Natural killer cell treated with Interleukin-12 subunit alpha and Interleukin-12 subunit beta and Interleukin-15 and Interleukin-18, amount 100 ng/mL, for 72 hours (primary cell): ENCODE measurements at places on chromosomes 1 and 21.

DNA sequence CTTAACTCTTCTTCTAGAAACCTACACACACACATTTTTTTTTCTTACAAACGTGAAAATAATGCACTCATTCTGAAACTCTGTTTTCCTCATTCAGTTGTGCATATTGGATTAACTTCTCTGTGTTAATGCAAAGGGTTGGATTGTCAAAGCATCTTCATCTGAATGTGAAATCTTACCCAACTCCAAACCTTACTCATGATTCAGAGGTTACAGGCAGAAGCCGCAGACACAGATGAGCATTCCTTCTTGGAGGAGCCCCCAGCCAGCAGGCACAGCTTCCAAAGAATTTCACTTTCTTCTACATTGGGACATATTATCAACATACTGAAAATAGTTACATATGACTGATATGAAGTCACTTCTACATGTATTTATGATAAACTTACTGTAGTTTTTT lies 15.7 kb downstream of the PATJ start:
- H3K4me3 ChIP-seq = no peak overlapping the region
- no peak for DNase-seq
- H3K4me1 ChIP-seq = no peaks in the 10 kb centered on the region
- no peak overlapping the region for H3K27ac ChIP-seq
- H3K36me3 ChIP-seq = no peaks in the 10 kb centered on the region

GRCh38 chr1:177687544-177687943 lies 282.3 kb downstream of the SEC16B start:
- H3K27me3 ChIP-seq = no peaks in the 10 kb centered on the region
- DNase-seq = no peak
- H3K27ac ChIP-seq = no peak overlapping the region

GRCh38 chr21:44304877-44305293 lies 5.0 kb downstream of the PFKL start:
- no peak overlapping the region for H3K4me3 ChIP-seq
- peaks cover 20% of the 10 kb centered on the region for H3K4me1 ChIP-seq
- no peak overlapping the region for H3K27ac ChIP-seq
- no peaks in the 10 kb centered on the region for H3K27me3 ChIP-seq

DNA sequence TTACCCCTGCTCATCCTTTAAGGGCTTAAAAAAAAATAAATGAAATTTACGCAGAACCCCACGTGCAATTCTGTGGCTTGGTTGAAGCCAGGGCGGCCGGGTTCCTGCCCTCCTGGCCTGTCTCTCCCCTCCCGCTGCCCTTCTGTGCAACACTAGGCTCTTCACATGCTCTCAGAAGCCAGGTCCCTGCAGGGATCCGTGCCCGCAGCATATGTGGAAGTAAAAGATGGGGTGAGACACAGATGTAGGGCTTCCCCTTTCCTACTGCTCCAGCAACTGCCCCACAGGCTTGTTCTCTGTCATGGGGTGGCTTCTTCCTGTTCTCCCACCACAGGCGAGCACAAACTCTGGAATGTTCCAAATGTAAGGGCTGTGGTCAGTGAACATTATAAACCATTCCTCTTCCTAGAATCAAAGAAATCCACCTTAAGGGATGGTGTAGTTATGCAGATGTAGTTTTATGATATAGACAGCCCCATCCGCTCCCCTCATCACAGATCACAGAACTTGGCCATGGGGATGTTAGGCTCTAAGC lies 535.4 kb downstream of the KIF26B start:
- no peak overlapping the region for H3K4me3 ChIP-seq
- no peaks in the 10 kb centered on the region for H3K36me3 ChIP-seq
- no peak overlapping the region for H3K27ac ChIP-seq
- no peaks in the 10 kb centered on the region for H3K4me1 ChIP-seq
- no peaks in the 10 kb centered on the region for H3K27me3 ChIP-seq

- no peaks in the 10 kb centered on the region for H3K4me1 ChIP-seq
- H3K27me3 ChIP-seq = no peaks in the 10 kb centered on the region
- no peak for DNase-seq
- H3K27ac ChIP-seq = no peak overlapping the region
Observed at GRCh38 chr21:40339050-40339449, 471.8 kb downstream of the PCP4 start.

- no peak overlapping the region for H3K27ac ChIP-seq
- peaks cover 35% of the 10 kb centered on the region for H3K27me3 ChIP-seq
- no peaks in the 10 kb centered on the region for H3K36me3 ChIP-seq
- DNase-seq = no peak
- no peaks in the 10 kb centered on the region for H3K4me1 ChIP-seq
Observed at GRCh38 chr1:38153778-38154470, 107.3 kb upstream of the POU3F1 start.

DNA sequence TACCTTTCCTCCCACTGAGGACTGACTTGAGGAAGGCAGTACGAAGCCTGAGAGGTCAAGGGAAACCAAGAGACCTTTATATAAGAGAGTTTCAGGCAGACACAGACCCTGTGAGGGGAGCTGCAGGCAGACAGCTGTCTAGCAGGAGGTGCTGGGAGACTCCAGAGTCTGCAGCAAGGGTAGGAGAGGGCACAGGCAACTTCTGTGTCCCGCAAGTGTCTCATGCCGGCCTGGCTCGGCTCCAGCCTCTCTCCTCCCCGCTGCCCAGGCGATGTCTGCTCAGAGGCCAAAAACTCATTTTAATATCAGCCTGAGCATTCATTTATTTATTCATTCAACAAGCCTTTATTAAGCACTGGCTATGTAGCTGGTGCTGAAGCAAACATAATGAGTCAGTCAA lies 83.0 kb downstream of the KIRREL1 start:
- no peak overlapping the region for H3K27ac ChIP-seq
- no peaks in the 10 kb centered on the region for H3K4me1 ChIP-seq
- no peak for DNase-seq
- H3K36me3 ChIP-seq = no peaks in the 10 kb centered on the region

DNA sequence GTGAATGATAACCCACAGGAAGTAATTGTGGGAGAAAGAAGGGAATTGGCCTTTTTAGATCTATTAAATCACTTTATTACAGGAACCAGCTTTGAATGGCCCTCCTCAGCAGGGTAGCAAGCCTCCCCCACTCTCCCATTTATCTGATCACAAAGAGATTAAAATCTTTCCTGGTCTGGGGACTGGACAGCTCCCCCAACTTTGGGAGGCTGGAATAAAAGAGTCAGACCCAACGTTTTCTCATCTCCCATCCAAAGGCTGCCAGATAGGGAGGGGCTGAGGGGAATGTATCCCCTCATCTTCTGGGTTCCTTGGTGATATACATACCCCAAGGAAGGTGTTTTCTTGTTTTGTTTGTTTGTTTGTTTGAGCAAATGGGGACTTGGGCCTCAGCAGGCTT lies 2.4 kb downstream of the LIN28A start:
- H3K4me3 ChIP-seq = no peak overlapping the region
- peaks cover 18% of the 10 kb centered on the region for H3K4me1 ChIP-seq
- DNase-seq = no peak
- H3K27ac ChIP-seq = no peak overlapping the region
- no peaks in the 10 kb centered on the region for H3K36me3 ChIP-seq

DNA sequence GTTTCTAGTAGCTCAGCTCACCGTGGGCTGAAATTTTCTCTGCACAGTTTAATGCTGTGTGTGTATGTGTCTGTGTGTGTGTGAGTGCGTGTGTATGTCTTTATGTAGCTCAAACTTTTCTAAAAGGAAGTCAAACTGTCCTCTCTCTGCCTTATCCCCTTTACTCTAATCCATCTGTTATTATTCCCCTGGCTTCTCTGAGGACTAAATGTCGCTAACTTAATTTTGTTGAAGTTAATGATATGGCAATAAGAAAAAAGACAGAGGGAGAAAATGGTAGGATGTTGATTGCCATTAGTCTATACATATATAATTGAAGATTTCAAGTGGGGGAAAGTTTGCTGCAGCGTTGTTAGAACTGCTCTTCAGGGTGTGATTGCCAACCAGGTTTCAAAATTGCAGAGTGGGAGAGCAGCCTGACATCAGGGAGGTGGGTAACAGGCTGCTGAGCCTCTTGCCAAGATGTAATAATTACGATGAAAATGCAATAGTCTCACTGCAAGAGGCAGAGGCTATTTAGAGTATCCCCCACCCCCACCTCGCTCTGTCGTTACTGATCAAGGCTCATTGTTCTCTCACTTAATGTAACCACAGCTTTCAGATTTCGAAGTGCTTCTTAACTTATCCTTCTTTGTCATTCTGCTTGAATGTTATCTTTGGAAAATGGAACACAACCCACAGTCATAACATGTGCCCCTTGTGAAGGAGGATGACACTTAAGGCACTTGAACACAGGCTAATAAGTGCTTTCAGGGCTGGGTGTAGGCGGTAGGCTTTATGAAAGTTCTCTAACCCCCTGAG lies 559.0 kb upstream of the PLXNA2 start:
- no peak overlapping the region for H3K27ac ChIP-seq
- no peak for DNase-seq
- no peaks in the 10 kb centered on the region for H3K36me3 ChIP-seq
- no peak overlapping the region for H3K4me3 ChIP-seq
